Stimulated activated CD4-positive, alpha-beta T cell treated with anti-CD3 and anti-CD28 coated beads, Interleukin-12 subunit alpha, Interleukin-12 subunit beta, amount 100 ng/mL, for 24 hours (primary cell): ENCODE measurements at places on chromosomes 6 and 20.
A peak's percentile ranks its signal among the peaks of the same experiment; 100 is the strongest.

- DNase-seq = no peak
These were observed 40.9 kb downstream of the PDYN start for GRCh38 chr20:1952737-1953530.

GRCh38 chr6:104477569-104477968 lies 382.1 kb downstream of the HACE1 start:
- DNase-seq = no peak

DNA sequence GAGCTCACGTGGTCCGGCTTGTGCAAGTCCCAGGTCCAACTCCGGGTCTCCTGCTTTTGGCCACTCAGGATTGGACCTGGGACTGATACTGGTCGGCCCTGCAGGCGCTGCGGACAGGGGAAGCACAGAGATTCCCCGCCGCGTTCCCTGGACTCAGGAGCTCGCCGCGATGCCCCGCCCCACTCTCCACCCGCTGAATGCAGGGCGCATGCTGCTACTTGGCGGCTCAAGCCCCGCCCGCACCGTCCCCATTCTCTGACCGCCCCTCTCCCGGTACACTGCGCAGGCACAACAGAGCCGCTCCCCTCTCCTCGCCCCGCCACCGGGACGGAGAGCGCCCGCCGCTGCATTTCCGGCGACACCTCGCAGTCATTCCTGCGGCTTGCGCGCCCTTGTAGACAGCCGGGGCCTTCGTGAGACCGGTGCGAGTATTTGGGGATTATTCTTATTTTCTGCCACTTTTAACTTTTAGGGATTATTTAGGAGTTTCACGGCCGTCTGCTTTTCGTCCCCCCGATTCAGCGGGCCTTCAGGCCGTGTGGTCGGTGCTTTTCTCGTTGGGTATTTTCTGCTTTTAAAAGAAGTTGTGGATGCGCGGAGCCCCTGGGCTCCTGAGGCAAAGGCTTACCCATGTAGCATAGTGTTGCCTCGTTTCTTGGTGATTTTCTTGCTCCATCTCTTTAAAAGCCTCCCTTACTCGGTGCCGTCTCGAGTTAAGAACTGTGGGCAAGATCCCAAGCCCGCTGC lies at the start of gene TMEM14C:
TMEM14C (plus strand) TSS at position 251 of the 747 bp plus-strand sequence. CDS start 1,544 bp downstream, outside the sequence.
- DNase-seq = peak; percentile 82

GRCh38 chr6:160667639-160668481 lies 3.8 kb upstream of the LPA start:
- DNase-seq = peak; percentile 29

GRCh38 chr6:158519761-158520160 lies 40.1 kb upstream of the TMEM181 start:
- no peak for DNase-seq

DNA sequence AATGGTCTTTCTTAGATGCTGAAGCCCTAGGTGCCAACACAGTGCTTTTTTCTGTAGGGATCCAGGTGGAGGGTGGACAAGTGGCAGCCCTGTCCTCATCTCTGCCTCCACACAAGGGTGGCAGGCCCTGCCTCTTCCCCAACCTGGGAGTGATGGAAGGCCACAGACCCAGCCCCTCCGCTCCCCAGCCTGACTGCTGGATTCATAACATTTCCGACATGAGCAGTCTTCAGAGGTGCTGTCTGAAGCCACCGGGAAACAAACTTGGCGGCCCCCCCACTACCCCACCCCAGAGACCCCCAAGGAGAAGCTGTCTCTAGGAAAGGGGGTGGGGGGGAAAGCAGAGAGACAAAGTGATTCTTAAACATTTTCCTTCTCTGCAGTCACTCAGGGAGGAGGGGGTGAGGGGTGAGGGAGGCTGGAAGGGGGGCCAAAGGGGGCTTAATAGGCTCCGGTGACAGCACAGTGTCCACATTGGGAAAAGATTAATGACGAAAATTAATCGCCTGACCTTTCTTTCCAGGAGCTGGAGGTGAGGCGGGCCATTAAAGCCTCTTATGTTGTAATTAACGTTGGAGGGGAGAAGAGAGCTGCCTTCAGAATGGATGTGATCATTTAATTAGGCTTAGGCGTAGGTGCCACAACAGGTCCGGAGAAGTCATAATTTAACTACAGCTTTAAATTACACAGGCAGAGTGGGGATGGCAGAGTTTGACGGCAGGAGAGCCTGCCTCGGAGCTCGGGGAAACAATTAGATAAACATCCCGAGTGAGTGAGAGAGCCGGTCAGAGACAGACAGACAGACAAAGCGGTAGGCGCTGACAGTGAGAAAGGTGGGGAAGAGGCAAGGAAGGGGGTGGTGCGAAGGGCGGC lies 76.8 kb upstream of the FOXP4 start:
- no peak for DNase-seq
